ENCODE measurements at places on chromosomes 3 and 15. TPM values are rescaled to one million over a fixed set of nuclear protein-coding genes. Genes with fewer than 3 reads are reported as not detected.
A peak's percentile ranks its signal among the peaks of the same experiment; 100 is the strongest.

DNA sequence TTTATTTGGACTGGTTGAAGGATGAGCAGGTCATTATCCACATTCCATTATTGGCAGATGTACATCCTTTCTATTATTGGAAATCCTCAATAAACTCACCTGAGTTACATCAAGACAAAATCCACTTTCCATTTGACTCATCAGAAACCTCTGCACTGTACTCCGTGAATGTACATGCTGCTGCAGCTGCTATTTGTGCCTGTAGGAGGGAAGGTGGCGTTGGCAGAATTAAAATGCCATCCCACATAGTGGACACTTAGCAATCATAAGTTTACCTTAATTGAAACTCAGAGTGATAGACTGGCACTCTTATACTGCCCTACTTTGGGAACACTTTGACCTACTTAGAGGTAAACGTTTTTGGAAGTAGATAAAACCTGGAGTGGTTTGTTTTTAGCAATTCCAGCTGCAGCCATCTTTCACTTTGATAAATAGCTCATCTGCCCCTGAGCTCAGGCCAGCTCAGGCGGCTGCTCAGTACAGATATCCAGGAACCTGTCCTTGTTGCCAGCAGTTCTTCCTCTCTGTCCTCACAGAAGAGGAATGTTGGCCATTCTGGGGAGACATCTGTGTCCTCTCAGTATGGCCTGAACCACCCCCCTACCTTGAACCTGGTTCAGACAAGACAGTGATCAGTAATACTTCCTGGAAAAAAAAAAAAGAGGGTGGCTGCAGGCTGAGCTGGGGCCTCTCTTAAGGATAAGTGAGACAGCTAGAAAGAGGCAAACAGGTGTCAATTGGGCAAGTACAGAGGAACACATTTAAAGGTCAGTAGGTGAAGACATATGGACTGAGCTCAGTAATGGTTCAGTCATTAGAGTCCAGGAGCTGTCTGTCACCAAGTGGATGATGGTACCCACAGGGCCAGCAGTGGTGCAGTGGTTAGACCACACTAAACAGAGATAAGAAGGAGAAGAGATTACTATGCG is 153.4 kb upstream of the UMPS start:
- H3K36me3 ChIP-seq = no peaks in the 10 kb centered on the region
- H3K4me1 ChIP-seq = no peaks in the 10 kb centered on the region
- H3K27me3 ChIP-seq = no peaks in the 10 kb centered on the region
- DNase-seq = no peak

GRCh38 chr3:122508135-122508914 is 6.4 kb downstream of the KPNA1 start:
- DNase-seq = no peak
- peaks cover 27% of the 10 kb centered on the region for H3K4me1 ChIP-seq
- H3K27ac ChIP-seq = no peak overlapping the region

- no peaks in the 10 kb centered on the region for H3K27me3 ChIP-seq
- H3K4me1 ChIP-seq = peaks cover 24% of the 10 kb centered on the region
- H3K27ac ChIP-seq = no peak overlapping the region
- DNase-seq = no peak
Observed at GRCh38 chr15:58736018-58736643, 13.4 kb downstream of the ADAM10 start.

GRCh38 chr3:110383356-110383755 is 688.3 kb upstream of the NECTIN3 start:
- no peaks in the 10 kb centered on the region for H3K27me3 ChIP-seq
- no peak overlapping the region for H3K4me3 ChIP-seq
- DNase-seq = no peak
- H3K4me1 ChIP-seq = no peaks in the 10 kb centered on the region

The IL12A gene
- 0.52 TPM for total RNA-seq

- H3K27ac ChIP-seq = no peak overlapping the region
- no peak for DNase-seq
- no peak overlapping the region for H3K4me3 ChIP-seq
- no peaks in the 10 kb centered on the region for H3K36me3 ChIP-seq
Observed at GRCh38 chr3:34300621-34301020, 502.2 kb downstream of the PDCD6IP start.

DNA sequence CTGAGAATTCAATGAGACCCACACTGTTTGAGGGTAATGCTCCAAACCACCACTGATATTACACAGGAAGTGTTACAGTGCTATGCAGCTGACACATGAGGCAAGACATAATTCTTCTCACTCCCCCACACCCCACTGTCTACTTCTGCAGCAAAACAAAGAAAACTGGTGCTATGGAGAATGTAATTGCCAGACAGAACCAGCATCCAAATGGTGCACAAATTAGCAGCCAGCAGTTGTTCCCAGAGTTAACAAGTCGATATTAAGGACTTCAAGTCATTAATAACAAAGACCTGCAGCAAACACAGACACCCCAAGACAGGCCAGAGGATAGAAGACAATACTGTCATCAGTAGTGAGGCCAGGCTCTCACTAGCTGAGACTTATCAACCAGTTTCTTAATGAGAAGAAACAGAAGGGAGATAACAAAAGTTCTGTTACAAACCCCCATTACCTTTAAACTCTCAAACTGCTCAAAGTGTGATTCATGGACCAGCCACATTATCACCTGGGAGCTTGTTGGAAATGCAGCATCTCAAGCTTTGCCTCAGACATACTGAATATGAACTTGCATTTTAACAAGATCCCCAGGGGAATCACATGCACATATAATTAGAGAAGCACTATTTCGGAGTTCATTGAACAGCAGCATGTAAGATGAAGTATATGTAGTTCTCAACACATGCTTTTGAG is 58.7 kb upstream of the FNDC3B start:
- DNase-seq = no peak
- H3K4me3 ChIP-seq = no peak overlapping the region
- no peaks in the 10 kb centered on the region for H3K27me3 ChIP-seq
- no peak overlapping the region for H3K27ac ChIP-seq
- H3K4me1 ChIP-seq = peaks cover 8% of the 10 kb centered on the region

DNA sequence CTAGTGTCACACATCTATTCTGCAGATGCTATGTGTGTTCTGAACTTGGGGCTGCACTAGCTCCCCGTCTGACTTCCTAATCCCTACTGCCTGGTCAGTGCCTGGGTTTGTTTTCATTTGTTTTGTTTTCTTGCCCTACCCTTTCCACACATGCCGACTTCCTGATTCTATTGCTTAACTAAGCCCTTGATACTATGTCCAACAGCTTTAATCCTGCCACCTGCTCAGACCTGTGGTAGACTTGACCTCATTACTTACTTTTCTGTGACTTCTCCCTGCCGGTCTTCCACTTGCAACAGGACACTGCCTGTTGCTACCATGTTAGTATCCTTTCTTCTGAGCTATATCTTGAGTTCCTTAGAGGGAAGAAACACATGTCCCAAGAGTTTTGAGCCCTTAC is 39.3 kb upstream of the CEMIP start:
- peak; percentile 38 for DNase-seq
- H3K4me1 ChIP-seq = peaks cover 46% of the 10 kb centered on the region
- no peaks in the 10 kb centered on the region for H3K27me3 ChIP-seq
- no peaks in the 10 kb centered on the region for H3K36me3 ChIP-seq
- no peak overlapping the region for H3K4me3 ChIP-seq

GRCh38 chr15:20353966-20354883 is 187.4 kb downstream of the GOLGA6L6 start:
- H3K4me3 ChIP-seq = no peak overlapping the region
- H3K27ac ChIP-seq = no peak overlapping the region
- DNase-seq = no peak
- H3K4me1 ChIP-seq = peaks cover 5% of the 10 kb centered on the region
- H3K36me3 ChIP-seq = no peaks in the 10 kb centered on the region
- H3K27me3 ChIP-seq = no peaks in the 10 kb centered on the region

Data from upper lobe of left lung (tissue), 6 donors.